HuH-7.5 (cell line): ENCODE measurements at places on chromosomes 11 and 22.

GRCh38 chr11:129286813-129287212, 88.8 kb upstream of the BARX2 start:
- DNase-seq, result no peak

DNA sequence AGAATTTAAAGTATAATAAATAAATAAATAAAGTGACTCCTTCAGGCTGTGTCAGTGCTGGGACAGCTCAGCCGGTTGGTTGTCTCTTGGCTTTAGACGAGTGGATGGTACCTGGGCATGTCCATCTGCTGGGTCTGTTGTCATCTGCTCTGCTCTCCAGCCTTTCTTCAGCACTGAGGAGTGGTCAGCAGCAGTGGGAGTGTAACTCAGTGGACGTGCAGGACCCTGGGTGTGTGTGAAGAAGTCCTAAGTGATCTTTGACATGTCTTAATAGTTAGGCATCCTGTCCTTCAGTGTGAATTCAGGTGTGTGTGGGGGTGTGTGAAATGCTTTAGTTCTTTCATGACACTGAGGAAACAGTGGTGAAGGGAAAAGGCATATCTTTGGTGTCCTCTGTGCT, 24.3 kb downstream of the AMOTL1 start:
- DNase-seq, result no peak

- DNase-seq, result no peak
Measured at GRCh38 chr22:24455039-24455438, 27.6 kb downstream of the ADORA2A start.

DNA sequence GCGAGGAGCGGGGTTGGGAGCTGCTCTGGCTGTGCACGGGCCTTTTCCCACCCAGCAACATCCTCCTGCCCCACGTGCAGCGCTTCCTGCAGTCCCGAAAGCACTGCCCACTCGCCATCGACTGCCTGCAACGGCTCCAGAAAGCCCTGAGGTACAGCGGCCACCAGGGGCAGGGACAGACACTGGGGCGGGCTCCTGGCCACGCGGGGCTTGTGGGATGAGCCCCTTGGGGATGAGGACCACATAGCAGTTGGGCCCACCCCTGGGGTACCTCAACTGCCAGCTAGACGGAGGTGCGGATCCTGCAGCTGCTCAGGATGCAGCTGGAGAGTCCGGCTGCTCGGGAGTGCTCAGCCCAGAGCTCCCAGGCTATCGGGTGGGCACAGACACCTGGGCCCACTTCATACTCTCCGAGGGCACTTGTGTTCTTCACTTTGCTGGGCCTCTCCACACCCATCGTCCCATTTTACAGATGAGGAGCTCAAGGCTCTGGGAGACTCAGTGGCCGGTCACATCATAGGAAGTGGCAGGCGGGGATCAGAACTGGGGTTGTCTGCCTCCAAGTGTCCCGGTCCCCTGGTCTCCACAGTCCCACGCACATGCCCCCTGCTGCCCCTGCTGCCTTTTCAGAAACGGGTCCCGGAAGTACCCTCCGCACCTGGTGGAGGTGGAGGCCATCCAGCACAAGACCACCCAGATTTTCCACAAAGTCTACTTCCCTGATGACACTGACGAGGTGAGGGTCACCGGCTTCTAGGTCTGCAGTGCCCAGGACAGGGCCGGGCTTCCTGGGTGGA, 77.6 kb downstream of the MYO7A start:
- no peak for DNase-seq

DNA sequence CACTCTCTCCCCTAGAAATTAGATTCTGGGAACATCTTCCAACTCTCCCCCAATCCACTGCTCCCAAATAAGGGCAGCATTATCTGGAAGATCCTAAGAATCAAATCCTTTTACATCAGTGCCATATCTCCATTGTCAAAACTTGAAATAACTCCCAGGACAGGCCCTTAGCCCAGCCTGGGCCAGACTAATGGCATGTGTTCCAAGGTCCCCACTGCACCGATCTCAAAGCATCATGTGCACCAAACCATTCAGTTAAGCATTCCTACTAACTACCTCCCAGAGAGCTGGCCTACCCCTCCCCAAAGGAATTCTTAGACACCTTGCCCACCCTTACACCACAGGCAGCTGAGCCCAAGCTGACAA, 44.2 kb upstream of the POU2AF1 start:
- no peak for DNase-seq

- DNase-seq, result no peak
Measured at GRCh38 chr11:30478923-30479322, 107.2 kb downstream of the MPPED2 start.

- no peak for DNase-seq
Measured at GRCh38 chr11:123806249-123806648, at the start of gene OR6M1. OR6M1 (minus strand) TSS chr11:123806349; CDS start chr11:123806349, 0 bp downstream.
